NCI-H1930 (cell line): ENCODE measurements at places on chromosomes 2 and 18.
A peak's percentile ranks its signal among the peaks of the same experiment; 100 is the strongest.

DNA sequence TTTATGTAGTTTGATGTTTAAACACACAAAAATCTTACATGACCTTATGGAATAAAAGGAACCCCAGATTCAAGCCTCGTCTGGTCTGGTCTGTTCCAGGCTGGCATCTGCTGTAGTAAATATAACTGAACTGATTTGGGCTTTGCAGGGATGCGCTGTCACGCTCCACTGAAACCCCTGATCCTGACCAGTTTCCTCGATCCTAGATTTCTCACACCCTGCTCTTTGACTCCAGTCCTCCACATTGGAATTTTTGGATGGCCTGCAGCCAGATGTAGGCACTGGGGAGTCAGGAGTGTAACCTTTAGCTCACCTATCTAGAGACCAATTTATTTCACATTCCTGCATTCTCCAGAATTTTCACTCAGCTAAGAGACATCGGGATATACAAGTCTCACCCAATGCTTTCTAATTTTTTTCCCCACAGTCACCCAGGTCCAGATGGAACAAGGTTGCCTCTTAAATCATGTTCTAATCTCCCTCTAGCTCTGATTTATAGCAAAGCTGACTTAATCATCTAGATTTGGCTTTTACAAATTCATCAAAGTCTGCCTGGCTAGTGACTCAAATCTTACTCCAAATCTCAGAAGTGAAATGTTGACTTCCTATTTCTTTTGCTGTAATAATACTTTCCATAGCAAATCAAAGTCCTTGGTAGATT is 219.6 kb downstream of the CD226 start:
- DNase-seq = no peak

DNA sequence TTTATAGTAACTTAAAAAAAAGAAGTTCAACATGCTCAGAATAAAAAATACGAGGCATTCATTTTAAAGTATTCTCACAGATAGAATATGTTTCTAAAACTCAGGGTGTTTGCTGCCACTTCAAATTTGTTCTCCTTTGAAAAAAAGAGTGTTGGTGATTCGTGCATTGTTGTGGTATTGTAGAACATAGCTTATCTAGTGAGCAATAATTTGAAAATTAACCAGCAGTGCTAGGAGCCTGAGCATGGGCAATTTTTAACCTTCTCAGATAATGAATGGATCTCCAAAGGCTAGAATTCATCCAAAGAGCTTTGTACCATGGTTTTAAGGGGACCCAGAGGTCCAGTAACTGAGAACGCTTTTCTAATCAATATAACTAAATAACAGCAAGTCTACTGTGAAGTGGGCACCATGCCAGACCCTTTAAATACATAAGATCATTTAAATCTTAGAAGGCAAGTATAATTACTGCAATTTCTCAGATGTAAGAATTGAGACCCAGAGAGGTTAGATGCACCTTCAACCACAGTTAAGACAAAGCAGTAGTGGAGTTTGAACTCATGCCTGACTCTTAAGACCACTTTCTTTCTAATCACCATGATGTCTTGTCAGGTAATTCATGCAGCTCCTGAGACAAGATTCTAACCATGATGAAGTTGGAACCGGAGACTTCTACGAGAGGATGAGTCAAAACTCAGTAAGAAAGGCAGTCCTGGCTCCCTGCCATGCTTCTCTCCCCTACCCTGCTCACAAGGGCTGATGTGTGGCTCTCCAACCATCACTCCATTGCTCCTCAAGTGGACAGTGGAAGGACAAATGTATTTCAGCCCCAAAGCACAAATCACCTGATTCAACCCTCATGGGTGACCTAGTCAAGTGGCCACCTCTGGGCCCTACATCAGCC is 3.4 kb downstream of the CYRIA start:
- no peak for DNase-seq

GRCh38 chr2:138329591-138329990 is 172.0 kb upstream of the SPOPL start:
- peak; percentile 17 for DNase-seq

DNA sequence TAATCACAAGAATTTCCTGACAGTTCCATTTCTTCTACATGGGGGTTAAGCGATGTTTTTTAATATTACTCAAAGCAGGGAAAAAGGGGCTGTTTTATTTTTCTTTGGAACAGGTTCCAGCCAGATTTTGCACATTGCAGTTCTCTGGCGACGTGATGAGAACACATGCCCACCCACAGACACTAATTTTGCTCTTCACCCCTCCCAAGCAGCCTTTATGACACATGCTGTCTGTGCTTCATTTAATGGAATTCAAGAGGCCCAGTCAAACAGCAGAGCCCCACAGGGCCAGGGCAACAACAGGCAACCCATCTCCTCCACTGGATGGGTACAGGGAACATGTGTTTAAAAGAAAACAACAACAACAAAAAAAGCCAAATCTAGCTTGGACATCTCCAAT is 70.8 kb downstream of the SPRED2 start:
- DNase-seq = no peak

GRCh38 chr2:199717587-199717907 is 133.4 kb downstream of the FTCDNL1 start:
- no peak for DNase-seq

DNA sequence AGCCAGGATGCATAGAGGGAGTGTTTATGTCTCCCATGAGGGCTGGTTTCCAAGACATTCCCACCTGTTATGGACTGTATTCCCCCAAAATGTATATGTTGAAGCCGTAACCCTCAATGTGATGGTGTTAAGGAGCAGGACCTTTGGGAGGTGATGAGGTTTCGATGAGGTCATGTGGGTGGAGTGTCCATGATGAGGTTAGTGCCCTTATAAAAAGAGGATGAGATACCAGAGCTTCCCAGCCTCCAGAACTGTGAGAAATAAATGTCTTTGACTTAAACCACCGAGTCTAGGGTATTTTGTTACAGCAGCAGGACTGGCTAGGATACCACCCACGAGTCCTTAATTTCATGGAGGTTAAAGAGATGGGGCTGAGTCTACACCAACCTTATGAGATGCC is 22.6 kb upstream of the EPAS1 start:
- no peak for DNase-seq

DNA sequence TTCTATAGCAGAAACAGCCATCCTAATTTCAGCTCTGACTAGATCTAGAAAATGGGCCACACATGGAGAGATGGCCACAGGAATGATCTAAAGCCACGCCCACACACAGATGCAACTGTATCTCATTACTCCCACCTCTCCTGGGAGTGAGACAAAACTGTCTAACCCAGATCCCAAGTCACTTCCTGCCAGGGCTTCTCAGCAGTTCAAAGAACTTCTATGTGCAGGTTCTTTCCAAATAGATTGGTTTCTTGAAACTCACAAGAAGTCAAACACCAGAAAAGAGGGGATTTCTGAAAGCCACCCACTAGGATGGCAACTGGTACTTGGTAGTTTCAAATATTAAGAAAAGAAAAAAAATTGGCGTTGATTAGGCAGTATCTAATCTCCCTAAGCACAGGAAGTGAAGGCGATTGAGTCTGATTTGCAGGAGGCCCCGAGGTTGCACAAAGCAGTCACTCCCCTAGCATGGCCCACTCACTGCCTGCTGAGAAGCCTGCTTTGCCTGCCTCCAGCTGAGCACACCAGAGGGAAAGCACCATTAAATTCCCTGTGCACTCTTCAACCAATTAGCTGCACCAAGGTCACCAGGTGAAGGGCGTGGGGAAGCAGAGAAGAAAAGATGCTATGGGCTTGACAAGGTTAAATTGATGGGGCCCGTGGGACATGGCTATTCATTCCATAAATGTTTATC is 51.1 kb downstream of the PAPOLG start:
- DNase-seq = no peak

DNA sequence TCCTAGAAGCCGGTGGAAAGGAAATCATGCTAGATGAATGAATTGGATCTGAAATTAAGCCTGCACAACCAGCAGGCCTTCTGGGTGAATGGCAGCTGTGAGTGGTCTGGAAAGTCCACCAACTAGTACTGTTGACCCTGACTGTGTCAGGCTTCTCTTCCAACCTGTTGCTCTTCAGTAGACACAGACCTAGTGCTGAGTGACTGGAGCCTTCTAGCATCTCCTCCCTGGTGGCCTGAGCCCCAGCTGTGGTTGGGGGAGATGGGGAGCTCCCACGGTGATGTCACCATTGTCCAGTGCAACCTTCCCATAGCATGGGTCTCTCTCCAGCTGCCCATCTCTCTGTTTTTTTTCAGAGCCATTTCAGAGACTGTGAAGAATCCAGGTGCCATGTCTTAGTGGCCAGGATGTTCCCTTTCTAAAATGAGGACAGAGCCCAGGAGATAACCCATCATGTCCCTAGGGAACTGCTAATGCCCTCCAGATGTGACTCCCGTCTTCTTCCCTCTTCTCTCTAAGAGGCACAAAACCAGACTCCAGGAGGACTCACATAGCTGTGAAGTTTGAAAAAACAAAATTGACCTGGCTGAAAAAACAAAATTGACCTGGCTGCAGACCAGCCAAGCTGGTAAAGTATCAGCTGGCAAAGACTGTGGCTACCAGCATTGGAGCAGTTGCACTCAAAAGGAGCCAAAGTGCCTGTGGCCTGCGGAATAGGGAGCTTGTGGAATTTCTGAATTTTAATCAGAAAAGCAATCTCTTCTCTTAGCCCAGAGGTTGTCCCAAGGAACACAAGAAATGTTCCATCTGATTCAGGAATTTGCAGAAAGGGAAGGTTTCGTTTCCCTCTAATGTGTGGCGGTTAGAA is 67.4 kb upstream of the RPL31 start:
- no peak for DNase-seq

DNA sequence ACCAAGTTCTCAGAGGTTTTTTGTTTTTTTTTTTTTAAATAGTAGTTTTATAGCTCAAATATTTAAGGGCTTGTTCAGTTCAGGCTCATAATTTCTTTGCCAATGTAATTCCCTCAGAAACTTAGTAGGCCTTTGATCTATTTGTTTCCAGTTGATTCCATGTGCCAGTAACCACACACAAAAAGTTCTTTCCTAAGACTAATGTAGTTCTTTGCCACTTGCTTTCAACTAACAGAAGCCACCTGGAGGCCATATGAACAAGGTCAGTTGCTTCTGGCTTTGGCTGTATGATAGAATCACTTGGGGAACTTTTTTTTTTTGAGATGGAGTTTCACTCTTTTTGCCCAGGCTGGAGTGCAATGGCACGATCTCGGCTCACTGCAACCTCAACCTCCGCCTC is 100.7 kb downstream of the DTNB start:
- DNase-seq = no peak

DNA sequence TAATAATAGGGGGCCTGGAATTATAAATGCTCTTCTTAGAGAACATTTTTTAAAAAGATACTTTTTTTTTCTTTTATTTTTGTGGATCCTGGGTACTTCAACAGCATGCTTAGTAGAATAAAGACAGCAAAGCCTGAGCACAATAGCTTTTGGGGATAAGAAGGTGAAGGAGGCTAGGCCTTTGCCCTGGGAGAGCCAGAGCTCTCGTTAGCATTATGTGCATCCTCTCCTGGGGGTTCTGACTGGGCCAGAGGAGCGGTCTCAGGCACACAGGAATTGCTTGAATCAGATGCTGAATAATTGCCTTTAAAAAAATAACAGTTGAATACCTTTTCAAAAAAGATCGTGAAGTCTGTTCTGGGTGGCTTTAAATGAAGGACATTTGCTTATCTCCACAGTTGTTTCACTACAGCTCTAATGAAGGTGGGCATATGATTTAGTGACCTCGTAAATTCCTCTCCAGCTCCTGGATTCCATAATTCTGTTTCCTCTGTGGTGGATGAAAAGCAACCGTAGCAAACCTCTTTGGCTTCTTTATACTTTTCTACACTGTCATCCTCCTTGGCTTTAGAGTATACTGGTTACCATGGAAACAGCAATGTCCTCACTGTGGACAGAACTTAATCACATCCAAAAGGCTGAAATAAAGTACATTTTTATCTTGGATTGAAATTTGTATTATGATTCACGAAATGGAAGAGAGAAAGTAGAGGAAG is 133.8 kb downstream of the MAIP1 start:
- DNase-seq = no peak

DNA sequence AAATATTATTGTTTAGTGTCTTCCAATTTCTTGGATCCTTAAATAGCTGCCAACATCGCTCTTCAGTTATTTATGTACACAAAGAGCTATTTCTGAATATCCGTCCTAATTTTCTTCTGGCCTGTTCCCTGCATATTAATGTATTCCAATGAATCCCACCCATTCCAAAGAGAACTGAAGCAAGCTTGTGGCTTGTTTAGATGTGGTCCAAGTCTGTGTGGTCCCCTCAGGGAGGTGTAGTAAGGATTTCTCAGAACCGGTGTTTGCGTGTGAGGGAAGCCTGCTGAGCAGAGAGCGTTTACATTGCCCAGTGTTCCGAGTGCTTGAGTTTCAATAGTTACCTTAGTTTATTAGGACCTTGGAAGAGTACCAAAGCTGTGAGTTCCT is 25.1 kb upstream of the IL1R1 start:
- DNase-seq = no peak

DNA sequence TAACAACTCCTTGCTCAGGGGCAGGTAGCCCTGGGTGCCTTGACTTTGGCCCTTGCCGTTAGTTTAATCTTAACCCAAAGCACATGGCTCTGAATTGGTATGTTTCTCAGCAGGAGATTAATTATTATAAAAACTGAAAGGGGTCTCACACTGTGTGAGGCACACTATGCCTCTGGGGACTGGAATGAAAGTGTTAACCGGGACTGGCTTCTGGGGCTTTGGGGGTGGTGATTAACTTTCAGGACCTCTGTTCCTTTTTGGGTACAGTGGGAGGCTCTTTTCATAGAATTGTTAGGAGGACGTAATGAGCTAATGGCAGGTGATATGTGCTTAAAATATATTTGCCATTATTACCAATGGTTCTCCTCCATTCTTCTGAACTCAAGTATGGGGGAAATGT is 5.1 kb downstream of the MERTK start:
- DNase-seq = no peak

DNA sequence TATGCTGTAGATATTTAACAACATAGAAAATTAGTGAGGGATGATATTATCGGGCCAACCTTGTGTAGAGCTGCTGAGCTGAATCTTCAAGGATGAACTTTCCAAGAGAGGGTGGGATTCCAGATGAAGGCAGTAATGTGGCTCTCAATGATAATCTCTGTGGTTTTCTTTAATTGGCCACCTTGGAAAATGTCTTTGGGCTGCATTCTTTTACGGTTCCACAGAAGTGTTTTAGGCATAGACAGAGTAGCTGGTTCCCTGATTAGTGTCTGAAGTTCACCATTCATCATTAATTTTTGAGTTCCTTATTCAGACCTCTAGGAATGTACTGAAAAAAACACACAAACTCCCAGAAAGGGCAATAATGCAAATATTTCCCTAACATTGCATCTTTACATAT is 1566.9 kb upstream of the PIK3C3 start:
- no peak for DNase-seq

- DNase-seq = no peak
Measured at GRCh38 chr2:104250635-104251034, 603.3 kb upstream of the POU3F3 start.

DNA sequence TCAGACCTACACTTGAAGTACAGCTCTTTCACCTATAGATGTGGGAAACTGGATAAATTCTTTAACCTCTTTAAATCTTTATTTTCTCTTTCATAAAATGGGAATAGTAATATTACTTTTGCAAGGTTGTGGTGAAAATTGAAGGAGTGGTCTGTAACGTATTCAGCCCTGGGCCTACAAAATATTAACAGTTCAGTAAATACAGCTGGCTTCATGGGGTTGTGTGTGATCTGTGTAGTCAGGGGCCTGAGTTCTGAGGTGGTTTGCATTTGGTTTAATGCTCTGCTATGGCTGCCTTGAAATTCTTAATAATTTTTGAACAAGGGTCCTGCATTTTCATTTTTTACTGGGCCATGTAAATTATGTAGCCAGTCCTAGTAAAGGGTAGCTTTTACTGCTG is 16.8 kb upstream of the EML6 start:
- no peak for DNase-seq
